PC-3 (cell line): ENCODE measurements at places on chromosomes 11 and 22. TPM values are rescaled to one million over a fixed set of nuclear protein-coding genes. Genes with fewer than 3 reads are reported as not detected.

The GPHA2 gene
- total RNA-seq, result not detected in 2 replicates

The ADM2 gene
- 0.98 and 1.8 TPM in 2 replicates for total RNA-seq

The SPON1 gene
- total RNA-seq, result not detected in 2 replicates

The TREH gene
- total RNA-seq, result not detected in 2 replicates

The OR4C5 gene
- not detected in 2 replicates for total RNA-seq

The CCDC15 gene
- total RNA-seq, result 8.6 and 11.4 TPM in 2 replicates

The POU2AF1 gene
- not detected in 2 replicates for total RNA-seq

The VPREB1 gene
- total RNA-seq, result not detected in 2 replicates

The C11orf97 gene
- not detected in 2 replicates for total RNA-seq

The FJX1 gene
- 71.4 and 97.1 TPM in 2 replicates for total RNA-seq

The MYO7A gene
- 0.66 and 1.2 TPM in 2 replicates for total RNA-seq

The SYT12 gene
- 4.8 and 5.1 TPM in 2 replicates for total RNA-seq

The NUP50 gene
- 65.0 and 69.9 TPM in 2 replicates for total RNA-seq

The F2 gene
- not detected in 2 replicates for total RNA-seq

The MUC15 gene
- total RNA-seq, result not detected in 2 replicates

The C22orf42 gene
- not detected in 2 replicates for total RNA-seq

The OR8G1 gene
- not detected in 2 replicates for total RNA-seq

The MMP8 gene
- not detected in 2 replicates for total RNA-seq

The ACR gene
- not detected in 2 replicates for total RNA-seq

The AHNAK gene
- 287 and 383 TPM in 2 replicates for total RNA-seq

The IFITM10 gene
- 0.58 and 1.4 TPM in 2 replicates for total RNA-seq

The FXYD6 gene
- total RNA-seq, result not detected in 2 replicates

The GP1BB gene
- 0.80 and 5.9 TPM in 2 replicates for total RNA-seq

The SCUBE1 gene
- total RNA-seq, result not detected in 2 replicates

The MMP27 gene
- total RNA-seq, result not detected in 2 replicates

The CNTF gene
- 1.6 and 2.8 TPM in 2 replicates for total RNA-seq

The CD3G gene
- total RNA-seq, result not detected in 2 replicates

The KRTAP5-2 gene
- not detected in 2 replicates for total RNA-seq

The KDM2A gene
- total RNA-seq, result 65.3 and 87.1 TPM in 2 replicates

The PHLDA2 gene
- total RNA-seq, result 101 and 110 TPM in 2 replicates

The OR10A2 gene
- not detected in 2 replicates for total RNA-seq

The FOXRED1 gene
- 55.6 and 72.0 TPM in 2 replicates for total RNA-seq

The ATP6V1E1 gene
- 74.6 and 89.9 TPM in 2 replicates for total RNA-seq

The LRRC4C gene
- total RNA-seq, result not detected in 2 replicates

The TRMU gene
- total RNA-seq, result 63.5 and 63.6 TPM in 2 replicates

The TYR gene
- total RNA-seq, result not detected in 2 replicates

The TENM4 gene
- total RNA-seq, result 19.7 and 37.1 TPM in 2 replicates

The TMEM225 gene
- total RNA-seq, result not detected in 2 replicates

The IFTAP gene
- total RNA-seq, result 12.9 and 17.6 TPM in 2 replicates

The CCDC73 gene
- 0.04 TPM in 1 of 2 replicates, not detected in the other for total RNA-seq

The TTC36 gene
- 2.7 and 6.2 TPM in 2 replicates for total RNA-seq

The BAIAP2L2 gene
- 0.80 TPM in 1 of 2 replicates, not detected in the other for total RNA-seq

The GGT1 gene
- total RNA-seq, result 2.2 and 3.7 TPM in 2 replicates

The INPP5J gene
- 2.1 and 3.1 TPM in 2 replicates for total RNA-seq

The SHISAL1 gene
- 1.1 and 2.2 TPM in 2 replicates for total RNA-seq

The XNDC1N gene
- total RNA-seq, result 5.0 and 14.0 TPM in 2 replicates

The CRYAB gene
- not detected in 2 replicates for total RNA-seq

The KCNK4 gene
- 1.2 TPM in 1 of 2 replicates, not detected in the other for total RNA-seq

The APOA4 gene
- total RNA-seq, result not detected in 2 replicates

The MN1 gene
- 2.7 and 3.1 TPM in 2 replicates for total RNA-seq

The ZDHHC24 gene
- 15.1 and 19.7 TPM in 2 replicates for total RNA-seq

The GDPD4 gene
- not detected in 2 replicates for total RNA-seq

The PHOX2A gene
- not detected in 2 replicates for total RNA-seq
